ENCODE measurements at places on chromosomes 7 and 10.

DNA sequence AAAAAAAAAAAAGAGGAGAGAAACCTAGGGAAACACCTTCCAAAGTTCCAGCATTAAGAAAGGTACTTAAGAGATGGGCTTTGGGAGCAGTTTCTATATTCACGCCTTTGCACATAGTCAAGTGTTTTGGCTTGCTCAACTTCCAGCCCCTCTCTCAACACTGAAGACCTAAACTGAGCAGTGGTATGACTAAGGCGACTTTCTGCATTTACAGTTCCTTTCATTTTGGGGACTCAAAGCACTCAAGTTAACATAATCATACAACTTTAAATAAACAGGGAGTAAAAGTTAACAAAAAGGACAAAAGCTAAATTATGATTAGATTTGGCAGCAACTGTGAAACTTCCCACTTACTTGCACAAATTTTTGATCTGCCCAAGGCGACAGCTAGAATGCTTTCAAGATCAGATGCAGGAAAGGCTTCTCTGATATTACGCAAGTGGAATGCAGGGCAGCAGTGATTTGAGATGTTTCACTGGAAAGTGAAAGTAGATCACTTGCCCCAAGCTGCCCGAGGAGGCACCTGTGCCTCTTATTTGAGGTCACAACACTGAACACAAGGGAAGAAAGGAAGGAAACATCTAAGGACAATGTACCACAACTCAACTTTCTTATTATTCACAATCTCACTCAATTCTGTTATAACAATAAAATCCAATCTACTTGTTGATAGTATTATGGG is 199.5 kb downstream of the SKAP2 start:
- no peak for DNase-seq

GRCh38 chr7:155343661-155344121 is 46.0 kb downstream of the INSIG1 start:
- no peak for DNase-seq

DNA sequence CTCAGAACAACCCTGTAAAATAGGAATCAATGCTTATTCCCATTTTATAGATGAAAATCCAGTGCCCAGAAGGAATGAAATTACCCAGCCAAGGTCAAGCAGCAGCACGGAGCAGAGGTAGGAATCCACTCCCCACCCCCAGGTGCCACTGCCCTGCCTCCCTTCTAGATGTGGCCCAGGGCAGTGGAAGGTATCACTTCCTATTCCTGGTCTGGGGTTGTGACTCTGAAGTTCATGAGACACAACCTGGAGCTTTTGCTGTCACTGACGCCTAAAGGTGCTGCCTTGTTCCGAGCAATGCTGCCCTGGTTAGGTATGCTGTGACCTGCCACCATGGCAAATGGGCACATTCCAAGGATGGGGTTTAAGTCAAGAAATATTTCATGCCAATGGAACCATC is 53.6 kb downstream of the PIK3AP1 start:
- DNase-seq: no peak

- DNase-seq: no peak
Observed at GRCh38 chr7:66751945-66752344, 11.4 kb downstream of the RABGEF1 start.

DNA sequence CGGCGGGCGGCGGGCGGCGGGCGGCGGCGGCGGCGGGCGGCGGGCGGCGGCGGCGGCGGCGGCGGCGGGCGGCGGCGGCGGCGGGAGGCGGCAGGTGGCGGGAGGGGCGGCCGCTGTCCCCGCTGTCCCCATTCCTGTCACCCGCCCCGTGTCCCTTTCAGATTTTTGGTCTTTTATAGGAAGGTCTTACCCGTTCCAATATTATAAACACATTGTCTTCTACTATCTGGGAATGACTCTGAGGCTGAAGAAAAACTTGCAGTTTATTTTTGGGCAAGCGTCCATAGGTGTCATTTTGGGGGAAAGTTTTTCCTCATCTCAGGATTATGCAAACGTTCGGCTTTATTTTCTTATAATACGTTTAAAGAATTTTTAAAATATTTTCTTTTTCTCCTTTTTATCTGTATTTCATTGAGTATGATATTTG is 578 bp downstream of the ZNF713 start:
- no peak for DNase-seq

DNA sequence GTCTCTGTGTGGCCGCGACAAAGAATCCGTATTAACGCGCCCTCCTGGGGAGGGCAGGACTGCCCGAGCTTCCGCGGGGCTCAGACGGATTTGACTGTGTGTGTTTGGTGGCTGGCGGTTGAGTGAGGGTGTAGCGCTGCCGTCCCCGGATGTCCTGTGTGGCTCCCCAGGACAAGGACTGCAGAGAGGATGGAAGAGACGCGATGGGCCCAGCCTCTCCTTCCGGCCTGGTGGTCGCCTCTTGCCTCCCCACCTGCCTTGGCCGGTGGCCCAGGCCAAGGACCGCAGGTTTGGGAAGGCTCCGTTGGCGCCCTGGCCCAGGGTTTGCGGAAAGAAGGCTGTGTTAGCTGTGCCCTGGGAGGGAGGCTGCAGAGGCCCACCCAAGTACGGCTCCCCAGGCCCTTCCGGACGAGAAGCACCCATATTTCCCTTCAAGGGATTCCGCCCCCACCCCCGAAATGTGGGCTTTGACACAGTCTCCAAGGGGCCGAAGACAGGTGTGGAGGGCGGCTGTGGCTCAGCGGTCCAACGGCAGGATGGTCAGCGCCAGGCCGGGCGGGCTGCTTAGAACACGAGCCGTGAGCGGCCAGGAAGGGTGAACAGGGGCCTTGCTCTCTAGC is 2.3 kb downstream of the UNCX start:
- DNase-seq: no peak

DNA sequence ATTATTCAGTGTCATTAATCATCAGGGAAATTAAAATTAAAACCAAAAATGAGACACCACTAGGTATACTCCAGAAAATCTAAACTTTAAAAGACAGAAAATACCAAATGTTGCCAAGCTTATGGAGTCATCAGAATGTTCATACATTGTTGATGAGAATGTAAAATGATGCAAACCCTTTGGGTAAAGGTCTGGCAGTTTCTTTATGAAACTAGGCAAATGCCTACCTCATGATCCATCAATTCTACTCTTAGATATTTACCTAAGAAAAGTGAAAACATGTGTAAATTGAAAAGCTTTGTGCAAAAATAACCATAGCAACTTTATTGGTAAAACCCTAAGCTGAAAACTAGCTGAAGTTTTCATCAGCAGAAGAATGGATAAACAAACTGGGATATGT is 329.5 kb upstream of the MEOX2 start:
- DNase-seq: no peak

GRCh38 chr10:124622158-124622557 is 122.0 kb downstream of the FAM53B start:
- no peak for DNase-seq

GRCh38 chr7:25759286-25759685 is 392.7 kb upstream of the NFE2L3 start:
- DNase-seq: no peak

Measured in cortex of kidney (tissue), 1 donor.